Lower lobe of right lung (tissue), 2 donors: ENCODE measurements at places on chromosomes 3 and 15. TPM values are rescaled to one million over a fixed set of nuclear protein-coding genes. Genes with fewer than 3 reads are reported as not detected.

Gene CHST13
- total RNA-seq = 1.5 TPM

Gene ACTL6A
- total RNA-seq = 36.5 TPM

DNA sequence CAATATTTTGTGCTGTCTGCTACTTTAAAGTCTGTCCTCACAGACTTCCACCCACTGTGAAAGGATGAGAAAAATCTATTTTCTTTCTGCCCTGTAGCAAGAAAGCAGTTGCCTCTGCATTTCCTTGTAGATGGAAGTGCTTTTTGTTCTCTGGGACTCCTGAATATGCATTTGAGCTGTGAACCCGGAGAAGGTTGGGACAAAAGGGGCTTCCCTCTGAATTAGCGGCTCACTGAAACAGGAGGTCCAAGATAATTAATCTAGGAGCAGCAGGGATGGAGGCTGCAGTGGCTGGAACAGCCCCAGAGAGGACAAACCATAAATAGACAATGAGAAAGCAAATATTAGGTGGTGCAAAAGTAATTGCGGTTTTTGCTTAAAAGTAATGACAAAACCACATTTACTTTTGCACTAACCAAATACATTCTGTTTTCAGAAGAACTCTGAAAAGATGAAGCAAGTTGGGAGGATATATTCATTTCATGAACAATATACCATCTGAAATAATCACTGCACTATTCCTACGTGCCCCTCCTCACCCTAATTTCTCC is 143.4 kb upstream of the KBTBD8 start:
- no peak for DNase-seq
- H3K4me3 ChIP-seq = no peak overlapping the region
- H3K36me3 ChIP-seq = no peaks in the 10 kb centered on the region
- H3K4me1 ChIP-seq = no peaks in the 10 kb centered on the region
- H3K27me3 ChIP-seq = no peaks in the 10 kb centered on the region

GRCh38 chr3:134567605-134568004 is 81.7 kb downstream of the CEP63 start:
- no peaks in the 10 kb centered on the region for H3K4me1 ChIP-seq
- no peak for DNase-seq
- H3K27me3 ChIP-seq = no peaks in the 10 kb centered on the region
- no peak overlapping the region for H3K4me3 ChIP-seq

DNA sequence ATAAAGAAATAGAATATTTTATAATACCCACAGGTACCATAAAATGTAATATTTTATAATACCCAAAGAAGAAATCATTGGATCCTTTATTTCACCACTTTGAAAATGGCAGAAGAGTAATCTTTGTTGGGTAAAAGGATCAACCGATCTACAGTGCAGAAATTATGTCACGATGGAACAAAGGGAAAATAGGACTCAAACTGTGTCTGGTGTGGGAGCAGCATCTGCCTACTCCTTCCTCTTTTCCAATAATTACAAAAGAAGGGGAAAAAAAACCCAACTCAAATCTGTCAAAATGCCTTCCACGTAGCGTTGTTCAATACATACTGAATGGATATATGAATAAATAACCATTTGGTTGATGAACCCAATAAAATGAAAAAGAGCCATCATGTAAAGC is 492.6 kb upstream of the TBL1XR1 start:
- H3K36me3 ChIP-seq = no peaks in the 10 kb centered on the region
- H3K4me3 ChIP-seq = no peak overlapping the region
- H3K27me3 ChIP-seq = no peaks in the 10 kb centered on the region
- no peak overlapping the region for H3K27ac ChIP-seq
- DNase-seq = no peak
